Stimulated activated CD4-positive, alpha-beta T cell treated with anti-CD3 and anti-CD28 coated beads, Interleukin-1b, Interleukin-23, amount 100 ng/mL, for 1 hour (primary cell): ENCODE measurements at places on chromosomes 5 and 9.

DNA sequence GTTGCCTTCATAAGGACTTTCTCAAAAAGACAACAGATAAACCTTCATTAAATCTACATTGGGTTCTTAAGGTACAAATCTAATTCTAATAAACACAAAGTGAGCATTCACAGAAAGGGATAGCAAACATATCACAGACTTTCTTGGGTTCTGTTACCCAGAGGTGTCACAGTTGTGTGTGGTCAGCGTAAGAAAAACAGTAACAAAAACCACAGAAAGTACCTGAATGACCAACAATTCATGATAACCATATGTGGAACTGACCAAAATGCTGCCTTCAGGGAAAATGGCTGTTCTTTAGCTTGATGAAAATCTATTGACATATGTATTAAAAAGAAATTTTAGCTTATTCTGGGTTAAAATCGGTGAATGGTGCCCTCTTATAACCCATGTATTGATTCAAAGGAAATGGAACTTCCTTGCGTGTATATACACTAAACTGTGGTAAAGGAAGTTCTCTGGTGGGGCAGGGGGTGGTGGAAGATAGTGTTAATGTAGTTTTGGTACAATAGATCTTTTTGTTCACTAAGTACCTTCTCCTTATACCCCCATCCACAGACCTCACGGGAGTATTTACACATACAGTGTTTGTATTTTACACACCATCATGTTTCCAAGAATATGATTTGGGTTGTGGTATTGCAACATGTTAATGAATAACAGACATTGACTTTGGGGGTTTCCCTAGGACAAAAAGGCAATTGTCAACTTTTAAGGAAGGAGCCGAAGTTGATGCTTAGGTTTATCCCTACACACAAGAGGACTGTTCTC, 152.5 kb downstream of the APBA1 start:
- no peak for DNase-seq

GRCh38 chr5:132059696-132060500, 557 bp upstream of the IL3 start:
- no peak for DNase-seq

- no peak for DNase-seq
Measured at GRCh38 chr9:88605512-88606362, 70.8 kb downstream of the NXNL2 start.

- DNase-seq, result no peak
Measured at GRCh38 chr5:90133941-90134340, 275.6 kb downstream of the CETN3 start.

DNA sequence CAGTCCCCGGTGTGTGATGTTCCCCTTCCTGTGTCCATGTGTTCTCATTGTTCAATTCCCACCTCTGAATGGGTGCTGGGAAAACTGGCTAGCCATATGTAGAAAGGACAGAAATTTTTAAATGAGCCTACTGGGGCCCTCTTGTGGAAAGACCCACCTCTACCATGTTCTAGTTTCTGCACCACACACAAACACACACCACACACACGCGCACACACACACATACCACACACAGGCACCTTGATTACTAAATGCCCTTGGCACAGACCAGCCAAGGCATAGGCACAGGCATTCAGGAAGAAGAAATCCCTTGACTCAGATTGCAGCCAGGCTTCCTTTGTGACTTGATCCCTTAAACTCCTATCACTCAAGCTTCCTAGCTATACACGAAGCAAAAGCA, 60.5 kb downstream of the SIL1 start:
- DNase-seq, result no peak

DNA sequence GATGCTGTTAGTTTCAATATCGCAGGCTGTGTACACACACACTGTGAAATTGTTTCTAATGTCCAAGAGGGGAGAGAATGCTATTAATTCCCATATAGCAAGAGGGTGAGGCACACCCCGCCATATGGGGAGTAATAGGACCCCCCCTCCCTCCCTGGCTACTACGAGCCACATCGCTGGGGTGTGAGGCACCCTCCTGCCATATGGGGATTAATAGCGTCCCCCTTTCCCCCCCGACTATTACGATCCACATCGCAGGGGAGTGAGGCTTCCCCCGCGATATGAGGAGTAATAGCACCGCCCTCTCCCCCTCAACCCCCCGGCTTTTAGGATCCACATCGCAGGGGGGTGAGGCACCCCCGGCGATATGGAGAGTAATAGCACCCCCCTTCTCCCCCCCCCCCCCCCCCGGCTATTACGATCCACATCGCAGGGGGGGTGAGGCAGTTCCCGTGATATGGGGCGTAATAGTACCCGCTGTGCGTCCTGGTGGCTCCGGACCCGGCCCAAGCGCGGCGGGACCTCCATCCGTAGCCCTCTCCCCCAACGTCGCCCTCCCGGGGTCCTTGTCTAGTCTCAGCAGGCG, 494 bp upstream of the STK32A start:
- DNase-seq, result no peak

- DNase-seq, result no peak
Measured at GRCh38 chr9:1982074-1982473, 33.1 kb upstream of the SMARCA2 start.

DNA sequence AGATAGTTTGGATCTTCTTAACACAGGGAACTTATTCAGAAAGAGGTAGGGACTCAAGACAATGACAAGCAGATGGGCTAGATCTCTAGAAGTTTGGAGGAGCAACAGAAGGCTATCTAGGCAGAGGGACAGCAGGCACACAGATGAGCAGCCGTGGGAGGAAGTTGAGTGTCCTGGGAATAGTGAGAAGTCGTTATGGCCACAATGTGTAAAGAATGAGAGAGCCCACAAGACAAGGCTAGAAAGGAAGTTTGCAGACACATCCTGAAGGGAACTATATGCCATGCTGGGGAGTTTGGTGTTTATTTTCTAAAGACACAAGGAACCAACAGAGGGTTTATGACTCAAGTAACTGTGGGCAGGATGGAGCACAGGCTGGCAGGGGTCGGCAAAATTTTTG, 160.6 kb downstream of the PALM2AKAP2 start:
- DNase-seq, result no peak

DNA sequence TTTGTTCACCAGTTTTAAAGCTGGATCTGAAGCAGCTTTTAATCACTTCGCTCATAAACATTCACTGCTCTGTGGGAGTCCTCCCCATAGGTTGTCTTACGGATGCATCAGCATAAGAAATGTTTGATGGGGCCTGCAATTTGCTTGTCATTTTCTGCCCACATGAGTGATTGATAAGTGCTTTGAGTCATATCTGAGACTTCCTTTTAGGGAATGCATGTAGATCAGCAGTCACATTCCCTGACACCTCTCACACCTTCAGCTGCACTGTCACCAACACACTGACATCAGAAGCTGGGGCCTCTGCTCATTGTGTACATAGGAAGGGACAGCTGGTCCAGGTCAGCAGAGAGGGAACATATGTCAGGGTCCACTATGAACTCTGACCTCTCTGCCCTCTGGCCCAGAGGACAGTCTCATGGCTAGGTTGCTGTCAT, 84.1 kb upstream of the SPATA31D4 start:
- no peak for DNase-seq

GRCh38 chr5:83917261-83917908, 196.7 kb upstream of the HAPLN1 start:
- no peak for DNase-seq

GRCh38 chr9:106019039-106019680, 324.8 kb downstream of the TMEM38B start:
- DNase-seq, result no peak

GRCh38 chr5:14895301-14895700, 23.7 kb upstream of the ANKH start:
- no peak for DNase-seq

- DNase-seq, result no peak
Measured at GRCh38 chr5:158899211-158899610, 200.5 kb downstream of the EBF1 start.

- no peak for DNase-seq
Measured at GRCh38 chr9:36064448-36065037, 27.8 kb downstream of the RECK start.
